Activated CD4-positive, alpha-beta memory T cell treated with anti-CD3 and anti-CD28 coated beads for 36 hours (primary cell): ENCODE measurements at places on chromosomes 4 and X. TPM values are rescaled to one million over a fixed set of nuclear protein-coding genes. Genes with fewer than 3 reads are reported as not detected.

PPP2R2C gene
- total RNA-seq = not detected

RNF150 gene
- total RNA-seq = not detected

SH3RF1 gene
- total RNA-seq = 0.24 TPM

ADGRL3 gene
- total RNA-seq = not detected

LONRF3 gene
- total RNA-seq = 4.5 TPM

NUP62CL gene
- 2.8 TPM for total RNA-seq

FATE1 gene
- not detected for total RNA-seq

TLL1 gene
- not detected for total RNA-seq

FBXL5 gene
- total RNA-seq = 26.5 TPM

NRK gene
- total RNA-seq = not detected

MSANTD1 gene
- 0.39 TPM for total RNA-seq

RNF212 gene
- total RNA-seq = 0.87 TPM

AMTN gene
- not detected for total RNA-seq

HPGDS gene
- total RNA-seq = not detected

NAT8L gene
- total RNA-seq = 0.29 TPM

SMIM10 gene
- 0.19 TPM for total RNA-seq

CT45A1 gene
- not detected for total RNA-seq

ENPEP gene
- total RNA-seq = not detected

CCKAR gene
- total RNA-seq = not detected

FRMD7 gene
- not detected for total RNA-seq

PASD1 gene
- not detected for total RNA-seq

DDX53 gene
- total RNA-seq = not detected

TCEAL6 gene
- not detected for total RNA-seq

FRYL gene
- 59.1 TPM for total RNA-seq

GPM6B gene
- total RNA-seq = not detected

PDE5A gene
- total RNA-seq = 0.87 TPM

ZFP92 gene
- 1.6 TPM for total RNA-seq

TLR1 gene
- total RNA-seq = 1.8 TPM

CENPVL2 gene
- total RNA-seq = not detected

MMRN1 gene
- total RNA-seq = 0.10 TPM

RBM46 gene
- not detected for total RNA-seq
